ENCODE measurements at places on chromosomes 2 and 18.

DNA sequence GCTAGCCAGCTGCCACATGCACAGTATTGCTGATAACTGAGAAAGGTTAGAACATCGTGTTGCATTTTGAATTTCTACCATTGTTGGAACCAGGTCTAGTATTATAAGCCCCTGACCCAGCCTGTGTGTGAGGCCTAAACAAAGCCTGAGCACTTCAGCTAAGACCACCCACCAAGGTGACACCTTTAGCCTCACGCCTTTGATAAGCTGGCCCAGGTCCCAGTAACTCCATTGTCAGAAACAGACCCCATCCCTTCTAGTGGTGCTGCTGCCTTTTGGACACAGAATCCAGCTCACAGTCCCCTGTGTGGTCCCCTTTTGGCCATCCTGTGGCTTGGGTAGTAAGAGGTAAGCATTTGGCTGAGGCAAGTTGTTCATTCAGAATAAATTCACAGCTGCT lies 1.6 kb downstream of the ELMOD3 start:
- DNase-seq: no peak

DNA sequence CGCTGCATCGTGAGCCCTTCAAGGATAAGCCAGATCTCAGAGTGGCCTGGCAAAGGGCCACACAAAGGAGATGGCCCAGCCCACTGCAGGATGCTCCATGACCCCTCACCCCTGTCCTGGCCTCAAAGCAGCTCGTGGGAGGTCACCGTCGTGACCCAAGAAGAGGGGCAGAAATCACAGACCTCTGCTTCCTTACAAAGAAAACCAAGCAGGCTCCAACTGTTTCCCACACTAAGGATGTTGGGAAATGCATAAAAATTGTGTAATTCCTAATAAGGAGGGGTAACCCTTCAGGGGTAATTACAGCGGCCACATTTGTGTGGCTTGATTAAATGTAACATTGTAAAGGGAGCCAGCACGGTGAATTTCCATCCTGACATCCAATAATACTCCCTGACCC lies 102.3 kb downstream of the BOD1L2 start:
- DNase-seq: no peak

- no peak for DNase-seq
Measured at GRCh38 chr2:212426637-212427412, 111.8 kb downstream of the ERBB4 start.

DNA sequence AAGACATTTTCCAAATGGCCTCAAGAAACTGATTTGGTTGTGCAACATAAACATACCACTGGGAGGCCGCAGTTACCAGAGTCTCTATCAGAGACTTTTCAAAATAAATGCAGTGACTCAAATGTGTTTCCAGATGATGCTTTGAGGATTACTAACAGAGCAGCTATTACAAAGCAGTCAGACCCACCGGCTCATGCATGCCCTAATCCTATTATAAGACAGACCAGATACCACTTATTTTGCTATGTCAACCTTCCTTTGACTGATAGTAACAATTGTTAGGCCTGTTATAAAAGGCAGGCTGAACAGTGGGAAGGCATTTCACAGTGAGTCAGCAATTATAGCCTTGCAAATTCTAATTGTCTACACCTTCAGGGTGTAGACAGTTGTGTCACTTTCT lies 217.7 kb downstream of the LRRTM1 start:
- peak; percentile 14 for DNase-seq

DNA sequence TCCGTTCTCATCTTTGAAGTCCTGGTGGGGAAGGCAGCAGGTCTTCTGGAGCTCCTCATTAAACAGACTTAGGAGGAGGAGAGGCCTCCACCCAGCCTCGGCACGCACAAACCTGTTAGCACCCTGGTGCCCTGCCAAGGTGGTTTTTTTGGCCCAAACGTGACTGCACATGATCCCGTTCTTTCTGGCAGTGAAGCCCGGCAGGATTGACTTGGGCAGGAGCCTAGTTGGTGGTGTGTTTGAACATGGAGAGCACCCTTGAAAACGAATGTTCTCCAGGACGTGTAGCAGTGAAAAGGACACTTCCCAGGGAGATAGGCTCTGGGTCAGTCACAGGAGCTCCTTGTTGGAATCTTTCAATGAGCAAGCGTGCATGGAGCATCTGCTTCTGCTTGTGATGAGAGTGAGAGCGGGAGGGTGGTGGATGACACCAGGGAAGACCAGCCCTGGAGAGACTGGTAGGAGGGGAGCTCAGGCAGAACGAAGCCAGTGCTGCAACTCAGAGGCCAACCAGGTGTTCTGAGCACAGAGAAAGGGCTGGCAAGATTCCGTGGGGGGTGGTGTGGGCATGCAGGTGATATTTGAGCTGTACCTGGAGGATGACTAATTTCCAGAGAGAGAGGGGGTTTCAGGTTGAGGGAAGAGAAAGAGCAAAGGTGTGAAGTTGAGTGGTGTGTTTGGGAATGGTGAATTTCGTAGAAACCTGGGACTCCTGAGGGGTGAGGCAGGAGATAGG lies 73.8 kb downstream of the TANC1 start:
- DNase-seq: no peak

GRCh38 chr18:21857871-21858270 lies 117.3 kb downstream of the MIB1 start:
- no peak for DNase-seq

DNA sequence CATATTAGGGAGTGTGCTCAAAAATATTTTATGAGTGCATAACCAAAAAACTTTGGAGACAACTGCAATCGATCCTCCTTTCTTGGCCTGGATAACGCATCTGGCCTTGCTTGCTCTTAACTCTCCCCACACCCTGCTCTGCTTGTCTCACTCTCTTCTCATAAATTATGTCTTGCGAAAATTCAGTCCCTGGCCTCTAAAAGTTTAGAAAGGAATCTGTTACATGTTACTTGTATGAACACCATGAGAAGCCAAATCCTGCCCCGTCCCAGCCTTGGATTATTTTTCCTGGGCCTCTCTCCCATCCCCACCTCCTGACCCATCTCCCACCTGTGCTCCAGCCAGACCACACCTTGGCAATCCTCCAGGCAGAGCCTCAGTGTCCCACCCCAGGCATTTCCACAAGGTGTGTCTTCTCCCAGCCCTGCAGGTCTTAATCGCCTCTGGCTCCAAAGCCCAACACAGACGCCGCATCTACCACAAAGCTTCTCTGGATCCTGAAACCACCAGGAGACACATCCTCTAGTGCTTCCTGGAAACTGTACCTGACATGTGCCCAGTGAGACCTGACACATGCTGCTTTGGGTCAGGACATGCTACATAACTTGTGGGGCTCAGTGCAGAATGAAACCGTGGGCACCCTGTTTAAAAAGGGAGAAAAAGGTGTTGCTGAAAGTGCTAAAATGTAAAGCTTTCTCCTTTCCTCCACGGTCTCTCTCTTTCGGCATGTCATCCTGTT lies 99.6 kb upstream of the ST3GAL5 start:
- no peak for DNase-seq

GRCh38 chr2:181777734-181778133 lies 97.4 kb upstream of the NEUROD1 start:
- DNase-seq: no peak

DNA sequence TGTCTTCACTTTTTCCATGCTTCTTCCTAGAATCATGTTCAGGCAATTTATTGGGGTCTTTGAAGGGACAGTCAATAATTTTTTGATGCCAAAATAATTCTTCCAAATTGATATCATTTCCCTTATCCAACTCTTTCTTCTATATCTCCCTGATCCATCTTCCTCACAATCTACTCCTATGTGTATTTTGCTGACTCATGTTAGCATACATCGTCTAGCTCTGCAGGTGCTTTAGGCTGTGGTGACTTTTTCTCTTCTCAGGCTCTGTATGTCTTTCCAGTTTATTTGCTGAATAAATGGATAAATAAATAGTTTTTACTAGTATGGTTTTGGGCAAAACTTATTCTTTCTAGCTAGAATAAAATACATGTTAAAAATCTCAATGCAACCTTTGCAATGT lies 1650.9 kb upstream of the TMEFF2 start:
- DNase-seq: no peak
